ENCODE measurements at places on chromosomes 1 and 21. TPM values are rescaled to one million over a fixed set of nuclear protein-coding genes. Genes with fewer than 3 reads are reported as not detected.

SFN gene
- total RNA-seq, result 1.3 TPM

APOBEC4 gene
- not detected for total RNA-seq

S100A7 gene
- not detected for total RNA-seq

ROR1 gene
- total RNA-seq, result 12.3 TPM

CACNA1S gene
- total RNA-seq, result not detected

NTNG1 gene
- total RNA-seq, result not detected

KRTAP20-4 gene
- not detected for total RNA-seq

ZNF593OS gene
- total RNA-seq, result not detected
